ENCODE measurements at places on chromosomes 6 and 20.

DNA sequence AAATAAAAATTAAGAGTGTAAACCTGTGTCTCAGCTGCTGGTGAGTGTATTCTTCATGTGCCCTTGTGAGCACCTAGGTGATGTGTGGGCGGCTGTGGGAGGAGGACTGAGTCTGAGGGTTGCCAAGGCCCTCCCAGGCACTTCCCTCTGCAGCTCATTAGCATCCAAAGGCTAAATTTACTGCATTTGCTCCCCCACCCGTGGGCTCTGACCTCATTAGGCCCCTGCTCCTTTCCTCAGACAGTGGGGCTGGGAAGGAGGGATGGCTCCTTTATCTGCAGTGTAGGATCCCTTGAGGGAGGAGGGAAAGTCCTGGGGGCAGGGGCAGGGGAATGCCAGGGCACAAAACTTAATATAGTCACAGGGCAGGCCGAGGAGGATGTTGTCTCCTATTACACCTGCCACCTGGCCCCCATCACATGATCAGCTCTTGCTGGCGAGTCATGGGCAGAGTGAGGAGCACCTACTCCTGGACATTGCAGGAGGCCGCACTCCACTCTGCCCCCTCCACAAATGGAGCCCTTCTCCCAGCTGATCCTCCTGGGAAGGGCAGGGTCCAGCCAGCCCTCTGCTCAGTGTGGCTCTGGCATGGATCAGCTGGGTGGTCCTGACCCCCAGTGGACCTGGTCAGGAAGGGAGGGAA is 133.2 kb downstream of the MRPL14 start:
- DNase-seq, result no peak

- no peak for DNase-seq
These were observed 166.4 kb upstream of the AGPAT4 start for GRCh38 chr6:161440299-161440698.

DNA sequence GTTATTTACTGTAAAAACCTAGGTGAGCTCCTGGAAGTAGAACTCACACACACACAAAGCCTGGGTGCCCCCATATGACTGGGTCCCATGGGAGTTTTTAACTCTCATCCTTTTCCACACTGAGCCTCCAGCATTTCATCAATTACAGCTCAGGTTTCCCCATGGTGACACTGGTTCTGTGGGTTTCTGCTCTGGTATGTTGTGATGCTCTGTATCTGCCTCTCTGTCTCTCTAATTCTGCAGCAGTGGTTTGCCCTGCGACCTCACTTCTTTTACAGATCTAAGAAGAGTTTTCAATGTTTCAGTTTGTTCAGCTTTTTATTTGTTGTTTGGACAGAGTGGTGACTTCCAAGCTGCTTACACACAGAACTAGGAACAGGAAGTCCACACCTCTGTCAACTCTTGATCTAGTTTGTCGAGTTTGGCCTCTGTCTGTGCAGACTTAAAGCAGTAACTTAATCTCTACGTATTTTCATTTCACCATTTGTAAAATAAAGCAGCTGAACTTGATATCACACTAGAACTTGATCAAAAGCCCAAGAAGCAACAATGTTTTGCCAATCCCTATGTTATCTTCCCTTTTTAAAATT is 554.3 kb downstream of the EPHA7 start:
- DNase-seq, result no peak

- DNase-seq, result no peak
These were observed 170.3 kb upstream of the SNX9 start for GRCh38 chr6:157652601-157653363.

- no peak for DNase-seq
These were observed 7.3 kb upstream of the YTHDF1 start for GRCh38 chr20:63223121-63223825.

DNA sequence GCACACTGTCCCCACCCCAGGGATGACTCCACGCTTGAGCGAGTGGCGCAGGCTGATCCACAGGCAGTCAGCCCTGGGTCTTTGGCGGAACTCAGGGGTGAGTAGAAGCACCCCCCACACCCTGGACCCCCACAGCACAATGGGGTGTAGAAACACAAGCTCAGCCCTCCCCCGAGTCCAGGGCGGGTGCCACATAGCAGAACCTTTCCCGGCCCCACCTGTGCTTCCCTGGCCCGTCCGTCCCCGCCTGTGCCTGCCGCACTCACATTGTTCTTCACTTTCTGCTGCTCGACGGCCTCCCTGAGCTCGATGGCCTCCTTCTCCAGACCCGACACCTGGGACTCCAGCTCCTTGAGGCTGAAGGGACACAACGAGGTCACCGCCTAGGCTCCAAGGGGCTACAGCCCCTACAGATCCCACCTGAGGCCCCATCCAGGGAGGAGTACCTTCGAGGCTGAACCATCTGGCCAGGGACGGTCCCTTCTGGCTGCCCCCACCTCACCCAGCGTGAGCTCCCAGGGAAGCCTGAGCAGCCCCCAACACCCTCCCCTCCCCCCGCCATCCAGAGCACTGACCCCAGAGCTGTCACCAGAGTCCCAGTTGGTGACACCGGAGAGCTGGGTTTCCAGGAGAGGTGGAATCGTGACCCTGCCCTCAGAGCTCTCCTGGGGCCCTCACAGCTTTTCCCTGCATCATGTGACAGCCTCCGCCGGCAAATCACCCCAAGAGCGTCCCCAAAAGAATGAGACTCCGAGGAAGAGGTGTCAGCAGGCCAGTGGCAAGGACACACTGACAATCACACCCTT is 55.6 kb downstream of the DSTN start:
- no peak for DNase-seq

DNA sequence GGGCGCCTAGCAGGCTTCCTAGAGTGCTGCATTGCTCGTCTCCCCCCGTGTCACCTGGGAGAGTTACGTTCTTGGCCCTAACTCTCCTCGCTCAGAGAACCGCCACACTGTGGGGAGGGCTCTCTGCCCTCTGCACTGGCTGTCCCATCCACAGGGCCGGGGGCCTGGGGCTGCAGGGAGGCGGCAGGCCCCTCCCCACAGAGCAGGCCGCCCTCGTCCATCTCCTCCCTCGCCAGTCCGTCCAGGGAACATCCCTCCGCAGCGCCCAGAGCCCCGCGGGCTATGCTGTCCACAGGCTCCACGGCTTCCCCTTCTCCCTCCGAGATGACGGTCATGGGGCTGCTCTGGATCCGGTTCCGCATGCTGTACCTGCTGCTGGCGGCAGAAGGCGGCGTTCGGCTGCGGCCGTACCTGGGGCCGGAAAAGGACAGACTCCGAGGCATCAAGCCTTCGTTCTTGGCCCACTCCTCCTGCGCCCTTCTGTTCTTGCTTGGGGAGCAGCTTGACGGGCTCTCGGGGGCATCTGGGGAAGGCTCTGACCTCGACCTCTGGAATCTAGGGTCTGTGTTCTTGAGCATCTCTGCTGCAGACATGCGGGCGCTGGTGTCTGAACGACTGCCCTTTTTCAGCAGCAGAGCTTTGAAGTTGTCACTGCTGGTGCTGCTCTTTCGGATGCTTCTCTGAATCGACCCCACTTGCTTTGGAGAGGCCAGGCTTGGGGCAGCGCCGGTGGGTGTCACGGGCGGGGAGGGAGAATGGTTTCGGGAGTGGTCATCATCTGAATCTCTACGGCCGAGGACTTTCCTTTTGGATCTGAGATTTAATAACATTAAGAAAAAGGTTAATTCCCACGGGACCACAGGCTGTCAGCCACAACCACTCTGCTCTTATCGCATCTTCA is 20.2 kb downstream of the HEBP2 start:
- no peak for DNase-seq

- no peak for DNase-seq
These were observed 128.9 kb upstream of the AKIRIN2 start for GRCh38 chr6:87830907-87831306.

DNA sequence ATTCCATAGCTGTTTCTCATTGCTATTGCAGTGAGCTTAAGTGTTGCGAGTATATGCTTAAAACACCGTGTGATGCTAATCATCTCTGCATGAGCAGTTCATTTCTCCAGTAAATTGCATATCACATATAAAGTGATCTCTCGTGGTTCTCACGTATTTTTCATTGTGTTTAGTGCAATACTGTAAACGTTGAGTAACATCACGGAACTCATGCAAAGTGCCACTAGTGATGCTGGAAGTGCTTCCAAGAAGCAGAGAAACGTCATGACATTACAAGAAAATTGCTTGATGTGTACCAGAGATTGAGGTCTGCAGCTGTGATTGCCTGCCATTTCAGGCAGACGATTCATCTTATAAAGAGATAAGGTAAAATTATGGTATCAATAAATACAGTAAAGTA is 830.4 kb downstream of the GRIK2 start:
- no peak for DNase-seq

GRCh38 chr6:30885481-30885998 is 1.2 kb downstream of the DDR1 start:
- DNase-seq, result no peak

DNA sequence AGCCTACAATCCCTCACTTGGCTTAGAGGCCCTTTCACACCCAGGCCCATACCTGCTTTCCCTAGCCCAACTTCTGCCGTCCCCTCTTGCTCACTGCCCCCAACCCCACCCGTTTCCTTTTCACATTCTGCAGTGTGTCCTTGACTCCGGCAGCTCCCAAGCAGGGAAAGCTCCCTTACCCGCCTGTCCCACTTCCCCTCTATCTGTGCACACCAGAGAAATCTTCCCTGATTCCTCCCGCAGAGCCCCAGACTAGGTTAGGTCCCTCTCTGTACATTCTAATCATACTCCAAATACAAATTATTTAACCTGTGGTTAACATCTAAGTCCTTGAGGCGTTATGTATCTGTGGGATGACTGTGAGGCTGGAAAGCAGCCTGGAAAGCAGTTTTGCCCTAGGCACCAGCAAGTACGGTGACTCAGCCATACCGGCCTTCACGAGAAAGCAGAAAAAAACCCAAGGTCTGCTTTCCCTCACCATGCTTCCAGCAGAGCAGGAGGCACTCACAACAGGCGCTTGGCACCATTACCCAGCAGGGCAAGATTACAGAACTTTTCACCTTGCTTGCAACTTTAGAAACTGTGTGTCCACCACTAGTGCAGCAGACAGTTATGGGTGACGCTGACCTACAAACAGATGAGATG is 22.3 kb downstream of the ELOVL5 start:
- no peak for DNase-seq

- no peak for DNase-seq
These were observed 151.2 kb downstream of the TFAP2C start for GRCh38 chr20:56780266-56780665.

- no peak for DNase-seq
These were observed 402.2 kb downstream of the FOXA2 start for GRCh38 chr20:22182148-22182547.

- DNase-seq, result no peak
These were observed 399.5 kb downstream of the PHF3 start for GRCh38 chr6:64034910-64035655.

GRCh38 chr20:44702776-44703175 is 12.4 kb upstream of the CCN5 start:
- no peak for DNase-seq

DNA sequence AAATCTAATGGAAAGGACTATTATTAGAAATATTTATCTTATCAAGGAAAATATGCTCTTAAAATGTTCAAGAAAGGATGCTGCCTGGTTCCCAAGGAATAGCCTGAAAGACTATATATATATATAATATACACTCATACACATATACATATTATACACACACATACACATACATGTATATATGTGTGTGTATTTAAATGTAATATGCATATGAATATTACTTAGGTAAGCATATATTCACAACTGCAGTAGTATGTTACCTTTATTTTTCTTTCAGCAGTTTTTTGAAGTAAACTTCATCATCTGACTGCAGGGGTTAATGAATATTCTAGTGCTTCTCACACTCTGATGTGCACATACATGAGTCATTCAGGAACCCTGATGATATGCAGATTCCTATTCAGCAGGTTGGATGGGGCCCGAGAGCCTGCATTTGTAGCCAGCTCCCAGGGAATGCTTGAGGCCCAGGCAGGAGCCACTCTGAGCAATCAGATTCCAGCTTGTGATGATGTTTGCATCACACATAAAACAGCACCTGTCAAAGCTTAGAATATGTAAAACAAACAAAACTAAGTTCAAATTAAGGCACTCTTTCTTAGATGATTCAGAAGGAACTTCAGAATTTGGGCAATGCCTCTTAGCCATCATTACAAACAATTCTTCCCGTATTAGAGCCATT is 16.1 kb downstream of the MYLK4 start:
- no peak for DNase-seq

DNA sequence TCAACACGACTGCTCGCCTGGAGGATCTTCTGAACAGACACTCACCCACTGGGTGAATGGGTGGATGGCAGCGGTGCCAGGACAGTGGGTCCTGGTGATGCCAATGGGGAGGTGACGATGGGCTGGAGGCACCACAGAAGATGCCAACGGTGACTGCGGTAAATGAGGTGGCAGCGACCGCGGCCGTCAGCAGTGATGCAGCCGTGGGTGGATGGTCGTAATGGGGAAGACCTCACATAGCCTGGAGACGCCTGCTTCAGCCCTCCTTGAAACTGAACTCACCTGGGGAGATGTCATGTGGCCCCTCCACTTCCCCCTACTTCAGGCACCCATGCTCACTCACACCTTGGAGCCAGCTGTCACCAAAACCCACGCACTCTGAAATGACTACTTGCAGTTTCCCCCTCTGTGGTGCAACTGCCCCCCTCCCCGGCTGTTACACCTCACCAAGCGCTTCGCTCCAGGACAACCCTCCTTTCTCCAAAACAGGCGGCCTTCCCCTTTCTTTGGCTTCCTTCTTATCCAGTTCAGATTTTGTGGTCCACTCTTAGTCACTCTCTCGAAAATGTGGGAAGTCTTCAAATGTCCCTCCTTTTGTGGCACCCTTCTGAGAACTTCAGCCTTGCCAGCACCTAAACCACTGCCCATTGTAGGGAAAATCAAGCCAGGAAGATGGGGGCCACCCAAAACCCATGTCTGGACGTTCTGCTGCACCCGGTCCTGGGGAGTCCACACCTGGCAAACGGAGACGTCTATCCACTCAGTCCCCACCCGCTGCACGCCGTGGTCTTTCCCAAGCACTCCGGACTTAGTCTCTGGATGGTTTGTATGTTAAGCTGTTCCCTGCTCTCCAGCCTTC is 10.4 kb upstream of the ABHD16B start:
- DNase-seq, result no peak

GRCh38 chr6:73579389-73579788 is 58.6 kb upstream of the EEF1A1 start:
- no peak for DNase-seq

GRCh38 chr6:14396826-14397517 is 279.4 kb downstream of the CD83 start:
- no peak for DNase-seq

DNA sequence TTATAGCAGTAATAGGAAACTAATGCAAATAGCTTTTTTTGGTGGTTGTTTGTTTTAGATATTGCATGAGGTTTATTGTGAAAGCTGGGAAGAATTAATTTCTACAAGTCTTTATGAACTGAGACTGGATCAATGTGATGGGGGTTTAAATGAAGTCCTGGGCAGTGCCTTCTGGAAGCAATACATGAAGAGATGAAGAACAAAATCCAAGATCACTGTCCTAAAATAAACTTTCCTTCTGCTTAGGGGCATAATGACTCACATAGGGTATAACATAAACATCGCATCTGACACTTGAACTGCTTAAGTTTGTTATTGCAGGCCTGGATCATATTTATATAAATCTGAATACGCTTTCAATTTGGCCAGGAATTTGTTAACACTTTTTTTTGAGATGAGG is 20.9 kb upstream of the SHLD1 start:
- DNase-seq, result no peak

- no peak for DNase-seq
These were observed 65.3 kb upstream of the JAG1 start for GRCh38 chr20:10739134-10739533.

- no peak for DNase-seq
These were observed 23.3 kb downstream of the EDN3 start for GRCh38 chr20:59323731-59324130.

Measured in stimulated activated CD8-positive, alpha-beta memory T cell treated with anti-CD3 and anti-CD28 coated beads, Interleukin-4, amount 100 ng/mL, for 4 hours (primary cell).